Stimulated activated CD8-positive, alpha-beta memory T cell treated with anti-CD3 and anti-CD28 coated beads, Interleukin-7, amount 100 ng/mL, for 24 hours (primary cell): ENCODE measurements at places on chromosomes 1 and 21.

DNA sequence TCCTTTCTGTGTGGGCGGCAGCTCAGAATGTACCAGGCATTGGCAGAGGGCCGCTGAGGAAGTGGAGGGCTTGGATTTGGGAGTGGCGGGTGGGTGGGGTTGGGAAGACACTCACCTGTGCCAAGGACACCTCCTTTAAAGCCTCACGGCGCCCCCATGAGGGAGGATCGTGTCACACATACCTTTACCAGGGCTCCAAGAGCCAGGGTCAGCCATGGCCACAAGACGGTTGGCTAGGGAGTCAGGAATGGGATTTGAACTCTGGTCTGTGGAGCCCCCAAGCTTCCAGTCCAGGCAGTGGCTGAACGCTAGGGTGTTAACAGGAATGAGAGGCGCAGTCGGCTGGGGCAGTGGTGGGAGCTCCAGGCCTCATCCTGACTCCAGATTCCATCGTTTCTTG is 4.6 kb downstream of the NBL1 start:
- DNase-seq = no peak

- no peak for DNase-seq
Measured at GRCh38 chr1:80158266-80158665, 1151.7 kb upstream of the ADGRL4 start.

- DNase-seq = no peak
Measured at GRCh38 chr1:91889717-91890459, 3.9 kb upstream of the TGFBR3 start.

DNA sequence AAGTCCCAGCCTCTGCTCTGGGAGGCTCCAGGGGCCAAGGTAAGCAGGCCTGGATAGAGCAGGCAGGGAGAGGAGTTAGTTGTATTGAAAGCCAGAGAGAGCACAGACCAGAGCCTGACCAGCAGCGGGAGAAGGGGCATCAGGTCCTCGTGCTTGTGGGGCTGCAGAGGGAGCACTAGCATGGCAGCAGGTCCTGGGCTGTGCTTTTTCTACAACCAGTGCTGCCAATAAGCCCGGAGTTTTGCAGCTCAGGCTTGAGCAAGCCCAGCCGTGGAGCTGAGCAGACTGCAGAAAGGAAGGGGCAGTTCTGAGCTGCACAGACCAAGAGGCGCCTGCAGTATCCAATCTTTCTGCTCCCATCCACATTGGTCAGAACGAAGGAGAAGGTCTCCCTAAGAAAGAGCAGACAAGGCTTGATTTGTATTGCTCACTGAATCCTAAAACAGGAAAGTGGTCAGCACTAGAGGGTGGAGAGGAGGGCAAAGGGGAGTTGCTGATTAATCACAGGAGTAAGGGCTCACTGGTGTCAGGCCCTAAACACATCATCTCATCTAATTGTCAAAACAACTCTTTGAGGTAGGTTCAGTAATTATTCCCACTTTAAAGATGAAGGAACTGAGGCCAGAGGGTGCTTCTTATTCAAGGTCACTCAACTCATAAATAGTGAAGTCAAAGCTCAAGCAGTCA is 2.7 kb downstream of the DENND2D start:
- DNase-seq = peak; percentile 43
